ENCODE measurements at places on chromosomes 2 and 18. TPM values are rescaled to one million over a fixed set of nuclear protein-coding genes. Genes with fewer than 3 reads are reported as not detected.

- peak overlapping the region; percentile 78 for H3K27ac ChIP-seq
- H3K4me3 ChIP-seq: no peak overlapping the region
- H3K27me3 ChIP-seq: no peaks in the 10 kb centered on the region
- H3K36me3 ChIP-seq: no peaks in the 10 kb centered on the region
- no peak for DNase-seq
Observed at GRCh38 chr18:49655266-49656072, 93.6 kb downstream of the LIPG start.

GRCh38 chr18:29749704-29750103 lies 1292.8 kb downstream of the DSC3 start:
- no peaks in the 10 kb centered on the region for H3K4me1 ChIP-seq
- H3K36me3 ChIP-seq: no peaks in the 10 kb centered on the region
- H3K27me3 ChIP-seq: no peaks in the 10 kb centered on the region
- no peak overlapping the region for H3K4me3 ChIP-seq

GRCh38 chr2:206004004-206004693 lies 81.8 kb downstream of the INO80D start:
- no peaks in the 10 kb centered on the region for H3K4me1 ChIP-seq
- no peak overlapping the region for H3K4me3 ChIP-seq
- no peaks in the 10 kb centered on the region for H3K27me3 ChIP-seq
- no peak for DNase-seq

- no peak for DNase-seq
- H3K27me3 ChIP-seq: no peaks in the 10 kb centered on the region
- H3K36me3 ChIP-seq: no peaks in the 10 kb centered on the region
- H3K4me1 ChIP-seq: no peaks in the 10 kb centered on the region
- H3K27ac ChIP-seq: no peak overlapping the region
Observed at GRCh38 chr18:26818461-26818860, 47.0 kb downstream of the AQP4 start.

DNA sequence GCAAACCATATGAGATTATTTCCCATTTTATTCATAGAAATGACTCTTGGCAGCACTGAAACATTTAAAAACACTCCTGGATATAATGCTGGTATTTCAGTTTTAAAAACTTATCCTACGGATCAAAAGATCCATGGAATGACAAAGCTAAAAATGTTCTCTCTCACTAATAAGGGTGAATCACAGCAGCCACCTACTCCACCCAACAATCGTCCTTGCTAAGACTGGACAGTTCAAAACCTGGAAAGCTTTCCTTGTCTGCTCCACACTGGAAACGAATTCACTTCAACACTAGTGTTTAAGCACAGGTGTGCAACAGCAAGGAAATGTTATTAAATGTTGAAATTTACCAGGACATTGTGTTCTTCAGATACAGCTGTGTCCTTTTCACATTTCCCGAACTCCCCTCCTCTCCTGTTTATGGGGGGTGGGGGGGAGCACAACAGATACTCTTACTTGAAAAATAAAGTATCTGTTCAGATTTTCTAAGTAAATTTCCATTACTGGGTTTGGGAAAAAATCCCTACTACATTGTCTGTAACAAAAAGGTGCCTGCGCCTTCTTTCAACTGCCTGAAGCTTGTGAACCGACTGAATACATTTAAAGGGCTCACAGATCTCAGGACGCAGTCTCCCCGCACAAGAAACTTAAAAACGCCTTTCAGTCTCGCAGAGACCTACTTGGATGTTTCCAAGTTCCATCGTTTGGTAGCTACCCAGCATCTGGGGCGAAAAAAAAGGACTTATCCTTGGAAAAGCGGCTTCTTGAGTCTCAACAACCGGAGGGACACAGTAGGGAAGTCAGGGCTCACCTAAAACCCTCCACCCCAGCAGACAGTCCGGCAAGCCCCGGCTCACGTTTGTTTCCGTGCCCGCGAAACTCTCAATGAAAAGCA lies 1.3 kb downstream of the YWHAQ start:
- peak overlapping the region; percentile 91 for H3K4me3 ChIP-seq
- H3K36me3 ChIP-seq: peaks cover 17% of the 10 kb centered on the region
- peaks cover 63% of the 10 kb centered on the region for H3K4me1 ChIP-seq
- DNase-seq: no peak

- peaks cover 34% of the 10 kb centered on the region for H3K4me1 ChIP-seq
- H3K27me3 ChIP-seq: no peaks in the 10 kb centered on the region
- no peak for DNase-seq
Observed at GRCh38 chr18:48871391-48872166, 79.2 kb downstream of the SMAD7 start.

- no peak for DNase-seq
- no peaks in the 10 kb centered on the region for H3K4me1 ChIP-seq
- no peaks in the 10 kb centered on the region for H3K27me3 ChIP-seq
Observed at GRCh38 chr2:215319500-215319899, 7.6 kb downstream of the ATIC start.

- peaks cover 36% of the 10 kb centered on the region for H3K4me1 ChIP-seq
- H3K27ac ChIP-seq: peak overlapping the region; percentile 84
- H3K36me3 ChIP-seq: no peaks in the 10 kb centered on the region
- no peak overlapping the region for H3K4me3 ChIP-seq
Observed at GRCh38 chr18:35489913-35490490, 7.8 kb downstream of the INO80C start.

ZNF804A gene
- 2.2 TPM for total RNA-seq

ANTXR1 gene
- 132 TPM for total RNA-seq

DNA sequence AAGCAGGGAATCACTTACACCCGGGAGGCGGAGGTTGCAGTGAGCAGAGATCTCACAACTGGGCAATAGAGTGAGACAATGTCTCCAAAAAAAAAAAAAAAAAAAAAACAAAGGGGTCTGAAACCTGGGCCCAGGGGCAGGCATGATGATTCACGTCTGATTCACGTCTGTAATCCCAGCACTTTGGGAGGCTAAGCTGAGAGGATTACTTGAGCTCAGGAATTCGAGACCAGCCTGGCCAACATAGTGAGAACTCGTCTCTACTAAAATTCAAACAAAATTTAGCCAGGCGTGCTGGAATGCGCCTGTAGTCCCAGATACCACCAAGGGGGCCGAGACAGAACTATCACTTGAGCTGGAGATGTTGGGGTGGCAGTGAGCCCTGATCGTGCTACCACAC lies 30.3 kb downstream of the TEX44 start:
- H3K27ac ChIP-seq: peak overlapping the region; percentile 83
- DNase-seq: no peak
- H3K27me3 ChIP-seq: no peaks in the 10 kb centered on the region
- H3K36me3 ChIP-seq: no peaks in the 10 kb centered on the region
- H3K4me1 ChIP-seq: peaks cover 26% of the 10 kb centered on the region

CROCC2 gene
- total RNA-seq: 0.23 TPM

DNA sequence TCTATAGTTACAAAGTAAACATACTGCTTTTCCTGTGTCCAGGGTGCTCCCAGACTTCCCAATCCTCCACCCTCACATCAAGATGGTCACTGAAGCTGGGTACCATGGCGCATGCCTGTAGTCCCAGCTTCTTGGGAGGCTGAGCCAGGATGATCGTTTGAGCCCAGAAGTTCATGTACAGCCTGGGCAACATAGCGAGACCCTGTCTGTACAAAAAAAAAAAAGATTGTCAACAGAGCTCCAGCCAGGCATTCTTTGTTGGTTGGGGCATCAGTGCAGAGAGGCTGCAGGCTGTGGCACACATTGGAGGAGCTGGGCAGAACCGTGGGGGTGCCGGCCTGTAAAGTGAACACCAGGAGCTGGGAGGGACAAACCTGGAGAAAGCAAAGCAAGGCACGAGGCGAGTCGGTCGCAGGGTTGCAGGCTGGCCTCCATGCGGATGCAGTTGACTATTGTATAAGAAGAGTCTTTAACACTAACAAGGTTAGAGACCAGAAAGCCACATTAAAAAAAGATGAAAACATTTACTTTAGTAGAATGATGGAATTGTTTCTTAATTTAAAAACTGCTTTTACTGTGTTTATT lies 51.8 kb downstream of the ACOXL start:
- H3K27ac ChIP-seq: no peak overlapping the region
- no peaks in the 10 kb centered on the region for H3K4me1 ChIP-seq

NYAP2 gene
- total RNA-seq: not detected

DBI gene
- 253 TPM for total RNA-seq

- no peak overlapping the region for H3K27ac ChIP-seq
- no peaks in the 10 kb centered on the region for H3K27me3 ChIP-seq
- no peak for DNase-seq
- no peak overlapping the region for H3K4me3 ChIP-seq
- H3K36me3 ChIP-seq: no peaks in the 10 kb centered on the region
Observed at GRCh38 chr2:120628248-120628647, 107.4 kb upstream of the GLI2 start.
